Nephron progenitor cell (in vitro differentiated cells): ENCODE measurements at places on chromosomes 6 and 20.

- no peak for DNase-seq
Measured at GRCh38 chr6:155200012-155200411, 63.8 kb upstream of the CLDN20 start.

DNA sequence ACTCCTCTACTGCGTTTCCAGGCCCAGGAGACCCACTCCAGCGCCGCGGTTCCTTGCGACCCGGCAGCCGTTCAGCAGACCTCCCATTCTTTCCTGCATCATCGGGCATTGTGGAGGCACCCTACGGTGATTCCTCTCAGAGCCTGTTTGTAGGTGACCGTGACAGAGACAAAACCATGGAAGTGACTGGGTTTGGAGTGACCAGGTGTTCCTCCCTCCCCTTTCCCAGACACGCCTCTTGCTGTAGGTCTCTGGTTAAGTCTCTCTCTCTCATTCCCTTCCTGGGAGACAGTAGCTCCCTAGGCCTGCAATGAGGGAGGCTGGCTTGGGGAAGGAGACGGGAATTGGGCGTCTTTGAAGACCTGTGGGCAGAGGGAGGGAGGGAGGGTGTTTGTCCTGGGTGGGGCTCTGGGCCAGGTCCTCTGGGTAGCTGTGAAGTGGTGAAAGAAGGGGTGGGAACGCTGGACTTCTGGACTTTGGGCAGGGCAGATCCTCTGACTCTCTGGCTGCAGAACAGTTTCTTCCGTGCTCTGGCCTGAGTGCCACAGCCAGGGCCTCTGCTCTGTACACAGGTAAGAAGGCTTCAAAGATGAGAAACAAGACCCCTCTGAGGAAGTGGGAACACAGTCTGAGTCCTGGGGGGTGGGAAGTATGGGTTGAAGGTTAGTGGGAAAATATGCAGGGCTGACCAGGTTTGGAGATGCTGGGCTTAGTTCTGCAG lies 763 bp downstream of the KLC4 start:
- DNase-seq = no peak

DNA sequence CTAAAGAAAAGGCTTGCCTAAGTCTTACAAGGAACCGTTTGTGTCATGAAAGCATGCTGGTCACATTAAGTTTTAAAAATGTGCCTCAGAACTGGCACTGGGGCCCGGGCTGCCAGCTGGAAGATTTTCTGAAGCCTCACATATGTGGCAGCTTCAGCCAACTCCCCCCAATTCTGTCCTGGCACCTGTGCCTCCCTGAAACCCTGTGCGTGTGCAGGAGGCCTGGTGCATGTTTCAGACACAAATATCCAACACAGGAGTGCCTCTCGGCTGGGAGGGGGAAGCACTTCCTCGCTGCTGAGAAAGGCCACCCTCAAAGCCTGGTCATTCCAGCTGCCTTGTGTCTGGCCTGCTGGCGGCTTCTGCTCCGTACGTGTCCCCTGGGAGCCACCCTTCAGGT lies 188.5 kb upstream of the SNX9 start:
- DNase-seq = no peak

GRCh38 chr20:51220293-51220706 lies 197.4 kb upstream of the KCNG1 start:
- peak; percentile 69 for DNase-seq

DNA sequence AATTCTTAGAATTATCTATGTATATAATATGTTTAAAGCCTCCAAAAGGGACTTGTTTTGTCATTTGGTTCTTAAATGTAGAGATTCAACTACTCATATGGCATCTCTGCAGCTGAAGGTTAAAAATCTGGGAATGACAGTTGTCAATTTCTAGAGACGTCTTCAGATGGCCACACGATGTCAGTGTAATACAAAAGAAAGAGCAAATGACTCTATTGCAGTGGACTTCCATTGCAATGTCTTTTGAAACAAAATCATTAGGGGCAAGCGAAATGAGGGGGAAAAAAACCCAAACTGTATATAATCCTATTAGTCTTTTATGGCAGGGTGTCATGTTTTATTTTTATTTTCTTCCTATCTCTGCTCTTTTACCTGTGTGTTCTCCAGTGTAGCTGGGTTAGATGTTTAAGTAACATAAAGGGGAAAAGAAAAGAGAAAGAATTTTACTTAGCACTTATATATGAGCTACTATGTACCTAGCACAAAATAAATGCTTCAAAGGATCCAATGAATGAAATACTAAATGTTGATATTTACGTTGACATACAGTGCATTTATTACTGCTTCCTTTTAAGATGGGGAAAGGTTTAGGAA lies 26.2 kb downstream of the CCN2 start:
- DNase-seq = no peak

DNA sequence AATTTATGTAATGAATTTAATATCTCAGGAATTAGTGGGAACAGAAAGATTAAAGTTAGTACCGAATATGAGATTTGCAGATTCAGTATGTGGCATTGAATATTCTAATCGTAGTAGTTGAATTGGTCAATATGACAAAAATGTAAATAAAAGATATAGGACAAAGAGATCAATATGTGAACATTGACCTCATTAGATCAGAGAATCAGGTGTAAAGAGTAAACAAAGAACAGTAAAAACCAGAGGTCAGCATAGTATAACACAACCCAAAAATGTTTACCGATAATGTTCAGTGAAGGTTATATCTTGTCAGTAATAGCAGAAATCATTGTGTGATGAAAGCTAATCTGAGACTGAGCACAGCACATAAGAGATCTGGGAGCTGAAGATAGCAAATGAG lies 152.0 kb downstream of the FAM83B start:
- no peak for DNase-seq

DNA sequence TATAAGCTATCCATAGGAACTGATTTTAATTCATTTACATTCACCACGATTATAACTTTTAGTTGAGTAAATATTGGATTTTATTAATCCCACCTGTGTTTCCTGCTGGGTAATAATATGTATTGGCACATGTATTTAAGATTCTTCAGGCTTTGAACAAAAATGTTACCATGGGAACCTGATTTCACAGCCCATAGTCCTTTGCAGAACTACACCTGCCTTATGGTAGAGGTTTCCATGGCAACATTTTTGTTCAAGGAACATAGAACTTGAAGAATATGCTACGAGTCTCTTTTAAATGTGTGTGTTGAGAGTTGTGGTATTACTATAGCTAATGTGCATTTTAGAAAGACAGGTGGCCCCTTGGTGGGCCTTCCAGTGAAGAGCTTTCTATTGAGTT lies 317.4 kb downstream of the SAMD5 start:
- no peak for DNase-seq

DNA sequence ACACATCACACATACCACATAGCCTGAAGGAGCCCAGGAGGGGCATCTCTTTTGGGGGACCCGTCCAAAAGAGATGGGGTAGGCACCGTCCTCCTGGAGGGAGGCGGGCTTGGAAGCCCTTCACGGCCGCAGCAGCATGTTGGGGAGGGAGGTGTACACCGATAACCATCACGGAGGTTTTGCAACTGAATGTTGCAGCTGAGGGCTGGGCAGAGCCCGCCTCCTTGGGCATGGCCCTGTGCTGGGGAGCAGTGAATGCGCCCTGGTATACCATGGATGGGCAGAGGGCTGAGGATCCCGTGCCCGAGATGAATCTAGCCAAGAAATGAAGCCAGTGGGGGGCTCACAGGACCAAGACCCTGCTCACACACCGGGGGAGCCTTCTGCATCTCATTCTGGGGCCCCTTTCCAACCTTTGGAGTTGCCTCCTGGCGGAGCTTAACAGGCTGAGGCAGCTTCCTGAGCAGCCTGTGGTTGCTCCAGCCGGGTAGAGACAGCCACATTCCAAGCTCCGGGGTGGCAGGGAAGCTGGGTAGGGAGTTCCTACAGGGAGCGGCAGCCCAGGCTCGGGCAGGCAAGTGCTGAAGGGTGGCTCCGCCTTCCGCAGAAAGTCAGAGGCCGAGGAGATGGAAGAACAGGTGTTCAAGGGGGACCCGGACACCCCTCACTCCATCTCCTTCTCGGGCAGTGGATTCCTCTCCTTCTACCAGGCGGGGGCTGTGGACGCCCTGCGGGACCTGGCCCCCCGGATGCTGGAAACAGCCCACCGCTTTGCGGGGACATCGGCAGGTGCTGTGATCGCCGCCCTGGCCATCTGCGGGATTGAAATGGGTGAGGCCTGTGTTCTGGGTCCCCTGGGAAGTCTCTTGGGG lies at the start of gene PNPLA1:
TSS of gene PNPLA1 (plus strand) at position 227 of the 872 bp plus-strand sequence. CDS start at position 627, 400 bp downstream.
- no peak for DNase-seq

DNA sequence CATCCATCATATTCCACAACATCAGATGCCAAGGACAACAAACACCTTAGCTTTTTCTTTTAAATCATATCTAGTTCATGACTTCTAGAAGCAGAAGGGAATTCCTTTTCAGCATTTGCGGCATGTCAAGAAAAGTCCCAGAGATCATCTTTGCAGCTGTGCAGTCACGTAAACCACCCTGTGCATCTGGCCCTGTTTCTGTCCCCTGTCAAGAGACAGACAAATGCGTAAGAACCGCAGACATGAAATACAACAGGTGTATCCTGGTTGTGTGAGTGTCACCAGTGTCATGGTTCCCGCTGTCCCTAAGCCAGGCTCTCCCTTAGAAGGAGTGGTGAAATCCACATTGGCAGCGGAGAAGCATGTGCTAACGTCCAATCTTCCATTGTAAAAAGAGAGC lies 28.1 kb downstream of the LY86 start:
- DNase-seq = no peak

- no peak for DNase-seq
Measured at GRCh38 chr20:25219365-25219764, 23.9 kb downstream of the ENTPD6 start.

- DNase-seq = peak; percentile 44
Measured at GRCh38 chr6:44667668-44668390, 280.3 kb downstream of the CDC5L start.

DNA sequence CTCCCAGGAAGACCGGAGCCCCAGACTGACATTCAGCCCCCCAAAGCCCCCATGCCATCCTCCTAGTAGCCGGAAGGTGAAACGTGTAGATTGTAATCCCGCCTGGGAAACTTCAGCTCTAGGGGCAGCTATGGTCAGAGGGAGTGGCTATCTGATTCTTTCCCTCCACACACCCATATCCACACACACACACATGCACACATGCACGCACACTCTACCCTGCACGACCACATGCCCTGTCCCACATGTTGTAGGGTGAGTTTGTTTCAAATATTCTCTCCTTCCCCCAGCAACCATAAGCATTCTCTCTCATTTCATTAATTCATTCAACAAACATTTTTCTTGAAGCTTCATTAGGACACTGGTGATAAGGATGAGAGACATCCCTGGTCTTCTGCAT lies 42.2 kb downstream of the MAFB start:
- DNase-seq = no peak

DNA sequence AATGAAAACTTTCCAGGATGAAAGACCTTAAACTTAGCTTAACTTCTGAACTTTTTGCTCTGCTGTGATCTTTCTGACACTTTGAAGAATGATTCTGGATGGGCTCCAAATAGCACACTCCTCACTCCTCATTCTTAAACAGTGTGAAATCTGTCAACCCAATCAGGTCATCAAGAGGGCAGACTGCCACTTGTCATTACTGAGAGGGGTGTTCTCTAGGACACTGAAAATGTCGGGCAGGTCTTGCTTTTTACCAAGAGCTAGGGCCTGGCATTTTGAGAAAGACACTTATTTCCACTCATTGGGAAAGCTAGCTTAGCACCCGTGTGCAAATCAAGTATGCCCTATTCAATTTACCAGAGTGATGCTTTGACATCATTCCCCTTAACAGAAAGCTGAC lies 122.2 kb downstream of the MTFR2 start:
- no peak for DNase-seq

DNA sequence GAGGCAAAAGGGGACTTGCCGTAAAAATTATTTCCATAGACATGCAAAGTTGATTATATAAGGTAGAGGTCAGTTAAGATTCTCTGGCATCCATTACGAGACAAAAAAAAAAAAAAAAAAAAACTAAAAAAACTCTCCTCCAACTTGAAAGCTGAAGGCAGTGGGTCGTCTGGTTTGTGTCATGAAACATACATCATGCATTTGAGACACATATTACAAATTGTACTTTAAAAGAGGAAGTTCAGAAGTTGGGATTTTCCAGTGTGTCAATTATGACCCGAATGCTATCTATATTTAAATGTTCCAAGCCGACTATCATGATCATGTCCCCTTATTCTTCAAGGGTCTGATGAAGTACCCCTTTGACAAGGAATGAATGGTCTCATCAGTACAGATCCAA lies 125.1 kb downstream of the ZNF217 start:
- DNase-seq = no peak

- DNase-seq = no peak
Measured at GRCh38 chr20:41769592-41770018, 151.4 kb upstream of the CHD6 start.

- DNase-seq = no peak
Measured at GRCh38 chr6:166540631-166541331, 45.7 kb downstream of the RAMACL start.

GRCh38 chr20:59134182-59134581 lies 29.4 kb upstream of the ZNF831 start:
- DNase-seq = no peak

GRCh38 chr20:44814937-44815336 lies 4.6 kb upstream of the RIMS4 start:
- DNase-seq = no peak

GRCh38 chr6:82408952-82409431 lies 45.4 kb downstream of the TPBG start:
- no peak for DNase-seq

- DNase-seq = no peak
Measured at GRCh38 chr20:44771172-44771535, 25.5 kb downstream of the KCNK15 start.

- no peak for DNase-seq
Measured at GRCh38 chr6:83960664-83961063, 72.9 kb upstream of the MRAP2 start.

DNA sequence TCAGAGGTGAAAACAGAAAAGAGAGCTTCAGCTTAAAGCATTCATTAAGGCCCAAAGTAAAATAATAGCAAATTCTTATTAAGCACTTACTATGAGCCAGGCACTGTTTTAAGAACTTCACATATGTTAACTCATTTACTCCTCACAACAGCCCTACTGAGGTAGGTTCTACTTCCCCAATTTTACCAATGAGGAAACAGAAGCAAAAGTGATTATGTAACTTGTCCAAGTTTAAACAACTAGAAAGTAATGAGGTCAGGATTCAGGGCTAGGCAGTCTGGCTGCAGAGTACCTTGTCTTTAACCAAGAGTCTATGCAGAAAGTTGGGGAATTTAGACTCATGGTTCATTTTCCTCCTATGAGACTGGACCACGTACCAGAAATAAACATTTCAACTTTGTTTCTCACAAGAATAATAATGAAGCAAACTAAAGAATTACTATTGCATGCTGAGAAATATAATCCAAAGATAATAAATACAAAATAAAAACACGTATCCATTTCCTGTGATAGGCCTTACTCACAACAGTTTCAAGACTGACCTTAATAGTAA lies 3.8 kb downstream of the COL21A1 start:
- DNase-seq = no peak

GRCh38 chr6:147063469-147064031 lies 140.7 kb upstream of the STXBP5 start:
- DNase-seq = no peak

- DNase-seq = no peak
Measured at GRCh38 chr6:72974276-72974675, 251.0 kb downstream of the KHDC1L start.

DNA sequence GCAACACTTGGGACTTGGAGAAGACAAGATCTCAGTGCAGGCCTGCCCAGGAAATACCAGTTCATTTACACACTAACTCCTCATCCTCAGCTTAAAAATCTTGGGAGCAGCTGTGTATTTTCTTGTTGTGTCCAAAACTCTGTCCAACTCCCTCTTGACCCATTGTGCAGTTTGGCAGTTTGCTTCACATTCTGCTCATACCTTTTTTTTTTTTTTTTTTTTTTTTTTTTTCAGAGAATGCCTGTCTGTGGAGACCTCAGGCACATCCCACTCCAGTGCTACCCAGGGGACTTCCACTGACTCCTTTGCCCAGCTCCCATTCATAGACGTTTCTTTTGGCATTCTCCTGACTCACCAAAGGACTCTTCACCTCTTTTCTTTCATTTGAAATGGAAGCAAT lies 265.8 kb upstream of the TCF21 start:
- DNase-seq = no peak
